ENCODE measurements at places on chromosomes 7 and 10.

GRCh38 chr10:17248964-17249363 lies 20.9 kb downstream of the VIM start:
- no peak for DNase-seq

- DNase-seq: no peak
These were observed 59.9 kb downstream of the MAP3K8 start for GRCh38 chr10:30493609-30494530.

DNA sequence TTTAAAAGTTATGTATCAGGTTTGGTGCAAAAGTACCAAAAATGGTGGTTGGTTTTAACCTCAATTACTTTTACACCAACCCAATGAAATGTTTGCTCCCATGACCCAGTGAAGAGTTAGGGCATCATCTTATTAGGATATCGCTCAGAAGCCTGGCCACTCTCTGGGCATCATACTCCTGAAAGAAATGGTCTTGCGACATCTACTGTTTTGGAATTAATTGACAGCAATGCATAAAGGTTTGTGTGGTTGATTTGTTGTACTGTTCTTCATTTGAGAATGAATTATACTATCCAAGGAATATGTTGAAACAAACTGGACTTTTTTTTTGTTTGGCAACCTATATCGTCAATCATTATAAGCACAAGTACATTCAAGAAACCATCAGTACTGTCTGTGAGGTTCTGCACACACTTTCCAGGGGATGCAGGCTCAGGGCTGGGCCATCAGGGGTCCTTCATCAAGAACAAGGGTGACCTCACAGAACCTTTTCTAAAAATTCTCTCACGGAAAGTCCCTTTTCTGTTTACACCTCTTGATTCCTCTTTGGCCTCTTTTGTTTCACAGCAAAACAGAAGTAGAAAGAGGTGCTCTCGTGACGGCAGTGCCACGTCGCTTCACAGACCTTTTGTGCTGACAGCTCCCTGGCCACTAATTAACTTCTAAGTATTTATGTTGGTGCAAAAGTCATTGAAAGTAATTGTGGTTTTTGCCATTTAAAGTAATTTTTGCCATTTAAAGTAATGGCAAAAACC lies 117.2 kb upstream of the KLF6 start:
- no peak for DNase-seq

GRCh38 chr7:1576521-1577253 lies 6.9 kb upstream of the PSMG3 start:
- DNase-seq: no peak

DNA sequence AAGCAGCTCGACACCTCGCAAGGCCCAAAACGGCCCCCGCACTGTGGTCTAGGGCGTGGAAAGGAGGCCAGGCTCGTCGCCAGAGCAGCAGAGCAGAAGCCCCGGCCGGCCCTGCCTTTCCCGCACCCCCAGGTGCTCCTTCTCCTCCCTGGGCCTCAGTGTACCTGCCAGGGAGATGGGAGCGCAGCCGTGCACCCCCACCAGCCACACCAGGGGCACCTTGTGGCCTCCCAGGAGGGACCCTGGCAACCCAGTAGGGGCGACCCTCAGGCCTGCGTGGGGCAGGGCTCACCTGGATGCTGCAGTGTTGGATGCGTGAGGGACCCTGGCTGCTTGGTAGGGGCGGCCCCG lies 9.5 kb downstream of the PDGFA start:
- no peak for DNase-seq

- DNase-seq: no peak
These were observed 122.3 kb downstream of the SPDYE5 start for GRCh38 chr7:75614401-75614800.

- no peak for DNase-seq
These were observed 16.7 kb downstream of the FAM107B start for GRCh38 chr10:14757986-14758385.

GRCh38 chr10:24723788-24724380 lies at the start of gene ARHGAP21:
Gene ARHGAP21, minus strand, starts transcription at chr10:24723887. Its CDS starts 1,988 bp downstream, at chr10:24721899.
- no peak for DNase-seq

GRCh38 chr10:131896403-131896802 lies 4.4 kb upstream of the PPP2R2D start:
- no peak for DNase-seq

- no peak for DNase-seq
These were observed 43.4 kb downstream of the ZNF117 start for GRCh38 chr7:64947252-64948000.

GRCh38 chr7:151518105-151518946 lies 1.4 kb downstream of the RHEB start:
- no peak for DNase-seq

DNA sequence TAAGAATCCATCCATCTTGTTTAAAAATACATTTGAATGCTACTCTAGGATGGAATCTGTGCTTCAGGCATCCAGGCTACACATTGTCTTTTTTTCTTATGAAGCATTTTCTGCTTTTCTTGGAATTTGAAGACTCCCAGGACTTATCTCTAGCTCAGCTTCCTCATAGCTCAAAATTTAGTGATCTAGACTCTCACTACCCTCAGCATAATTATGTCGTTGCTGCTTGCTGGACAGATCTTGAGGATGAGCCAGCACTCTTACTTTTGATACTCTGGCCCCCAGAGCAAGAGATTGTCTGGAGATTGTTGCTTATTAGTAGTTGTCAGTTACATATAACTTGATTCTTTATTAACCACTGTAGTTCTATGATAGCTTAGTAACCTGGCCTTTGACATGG lies 83.3 kb upstream of the FGL2 start:
- no peak for DNase-seq

GRCh38 chr10:70558295-70558694 lies 44.2 kb downstream of the PRF1 start:
- no peak for DNase-seq

GRCh38 chr7:106463851-106464611 lies 179.2 kb upstream of the NAMPT start:
- DNase-seq: no peak

DNA sequence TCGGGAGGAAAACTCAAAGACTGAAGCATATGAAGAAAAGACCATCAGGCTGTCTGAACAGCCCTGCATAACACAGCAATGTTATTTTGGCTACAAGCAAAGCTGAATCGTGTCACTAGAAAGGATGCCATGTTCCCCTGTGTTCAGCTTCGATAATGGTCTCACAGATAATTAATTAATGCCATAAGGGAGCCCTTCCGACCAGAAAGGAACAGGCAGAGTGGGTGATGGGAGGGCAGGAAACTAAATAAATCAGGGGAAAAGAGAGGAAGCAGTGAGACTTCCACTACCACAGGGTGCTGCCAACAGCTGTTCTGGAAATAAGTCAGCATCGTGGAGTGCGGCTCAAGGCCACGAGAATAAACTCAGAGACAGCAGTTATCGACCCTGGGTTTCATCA lies 3.2 kb downstream of the PTPRN2 start:
- no peak for DNase-seq

GRCh38 chr7:75573477-75574019 lies 81.4 kb downstream of the SPDYE5 start:
- DNase-seq: no peak

- no peak for DNase-seq
These were observed 94.1 kb upstream of the KLF6 start for GRCh38 chr10:3879073-3879472.

DNA sequence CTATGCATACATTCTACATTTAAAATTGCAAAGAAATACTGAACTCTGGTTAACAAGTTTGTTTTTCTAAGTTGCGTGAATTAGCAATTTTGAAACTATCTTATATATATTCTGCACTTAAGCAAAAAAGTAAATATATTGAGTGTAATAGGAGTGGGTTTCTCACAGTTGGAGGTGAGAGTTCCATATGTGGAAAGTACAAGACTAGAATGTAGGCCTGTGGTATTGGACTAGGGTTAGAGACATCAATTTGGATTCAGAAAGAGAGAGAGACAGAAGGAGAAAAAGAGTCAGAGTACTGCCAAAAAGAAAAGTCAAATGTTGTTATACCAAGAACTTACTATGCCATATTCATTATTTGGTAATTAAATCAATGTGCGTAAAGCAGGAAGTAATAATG lies 47.3 kb upstream of the ITGB8 start:
- DNase-seq: no peak

- DNase-seq: no peak
These were observed 32.8 kb upstream of the CDK14 start for GRCh38 chr7:90563286-90563685.

GRCh38 chr10:62763155-62763554 lies 41.4 kb upstream of the ADO start:
- no peak for DNase-seq

DNA sequence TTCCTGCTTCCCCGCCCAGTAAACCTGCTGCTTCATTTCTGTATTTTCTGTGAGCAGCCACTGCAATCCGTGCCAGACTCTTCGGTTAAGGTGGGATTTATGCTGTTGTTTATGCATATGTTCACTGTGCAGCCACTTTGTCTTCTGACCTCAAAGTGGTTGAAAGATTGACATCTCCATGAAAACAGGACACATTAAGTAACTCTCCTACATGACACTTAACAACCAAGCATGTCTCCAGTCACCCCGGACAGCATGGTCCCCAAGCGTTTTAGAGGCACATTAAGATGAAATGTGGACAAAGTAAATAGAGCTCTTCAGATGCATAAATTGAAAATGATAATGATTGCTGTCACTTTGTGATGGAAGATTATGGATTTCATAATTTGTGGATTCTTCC lies 421.3 kb downstream of the GFRA1 start:
- DNase-seq: no peak

- DNase-seq: no peak
These were observed 1.1 kb downstream of the P4HA1 start for GRCh38 chr10:73095481-73096021.

DNA sequence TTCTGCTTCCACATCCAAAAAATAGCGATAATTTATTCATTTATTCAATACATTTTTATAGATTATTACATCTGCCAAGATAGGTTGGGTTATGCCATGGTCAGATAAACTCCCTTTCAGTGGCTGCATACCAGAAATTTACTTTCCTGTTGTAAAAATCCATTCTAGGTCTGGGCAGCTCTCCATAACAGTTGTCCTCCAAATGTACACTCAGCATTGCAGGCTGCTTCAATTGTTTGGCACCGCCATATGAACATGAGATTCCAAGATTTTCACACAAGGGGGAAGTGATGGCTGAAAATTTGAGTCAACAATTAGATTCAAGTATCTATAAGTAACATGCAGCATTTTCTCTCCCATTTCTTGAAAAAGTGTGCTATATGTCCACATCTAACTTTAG lies 568.7 kb downstream of the ETV1 start:
- no peak for DNase-seq

DNA sequence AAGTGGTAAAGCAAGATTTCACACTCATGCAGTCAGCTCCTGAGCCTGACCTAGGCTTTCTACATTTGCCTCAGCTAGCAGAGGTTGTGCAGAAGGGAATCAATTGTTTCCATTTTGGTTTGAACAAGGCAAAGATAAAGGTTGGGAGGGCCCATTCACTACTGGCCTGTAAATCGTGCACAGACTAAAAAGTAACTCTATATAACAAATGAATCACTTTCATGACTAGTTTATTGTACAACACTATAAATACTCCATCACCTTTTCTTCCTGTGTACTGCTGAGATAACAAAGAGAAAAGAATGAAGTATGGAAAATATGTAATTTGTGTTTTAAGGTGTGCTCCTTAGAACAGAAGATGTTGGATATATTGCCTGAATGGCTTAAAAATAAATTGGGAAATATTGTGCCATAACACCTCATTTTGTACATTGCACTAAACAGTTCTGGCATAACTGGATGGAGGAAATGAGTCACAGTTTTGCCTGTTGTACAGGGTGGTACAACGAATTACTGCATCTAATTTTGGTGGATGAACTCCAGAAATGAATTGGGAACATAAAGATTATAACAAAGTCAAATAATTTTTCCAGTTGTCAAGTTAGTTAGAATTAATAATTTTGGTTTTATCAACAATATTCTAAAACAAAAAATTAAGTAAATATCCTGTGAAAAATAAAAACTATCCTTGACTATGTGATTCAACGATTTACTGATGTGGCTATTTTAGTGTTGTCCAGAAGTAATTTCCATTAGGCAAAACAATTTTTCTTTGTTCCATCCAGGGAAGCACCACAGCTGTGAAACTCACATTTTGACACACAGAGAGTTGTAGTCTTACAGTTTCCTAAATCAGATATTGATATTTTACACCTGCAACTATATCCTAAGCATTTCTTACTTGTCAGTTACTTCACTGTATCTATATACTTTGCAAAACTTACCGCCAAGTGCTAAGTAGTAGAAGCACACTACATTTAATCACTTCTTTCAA lies 18.0 kb downstream of the SEMA3C start:
- DNase-seq: no peak

- no peak for DNase-seq
These were observed 1.9 kb downstream of the INA start for GRCh38 chr10:103278862-103279298.

- no peak for DNase-seq
These were observed 82.9 kb downstream of the SORCS1 start for GRCh38 chr10:107081644-107082043.

- no peak for DNase-seq
These were observed 35.4 kb downstream of the KLF6 start for GRCh38 chr10:3749600-3749999.

- DNase-seq: no peak
These were observed 224.0 kb upstream of the ZNF32 start for GRCh38 chr10:43872644-43873043.

GRCh38 chr10:85149766-85150165 lies 821.4 kb downstream of the CCSER2 start:
- no peak for DNase-seq

- DNase-seq: no peak
These were observed 27.9 kb upstream of the ABLIM1 start for GRCh38 chr10:114686013-114686412.

GRCh38 chr10:84172467-84173356 lies 889 bp upstream of the GPR15LG start:
- DNase-seq: no peak

- DNase-seq: no peak
These were observed 78.9 kb downstream of the GPR37 start for GRCh38 chr7:124686543-124687171.

- no peak for DNase-seq
These were observed 21.5 kb downstream of the HSPA12A start for GRCh38 chr10:116720668-116721546.

GRCh38 chr7:139329119-139329518 lies 12.0 kb upstream of the FMC1 start:
- no peak for DNase-seq

DNA sequence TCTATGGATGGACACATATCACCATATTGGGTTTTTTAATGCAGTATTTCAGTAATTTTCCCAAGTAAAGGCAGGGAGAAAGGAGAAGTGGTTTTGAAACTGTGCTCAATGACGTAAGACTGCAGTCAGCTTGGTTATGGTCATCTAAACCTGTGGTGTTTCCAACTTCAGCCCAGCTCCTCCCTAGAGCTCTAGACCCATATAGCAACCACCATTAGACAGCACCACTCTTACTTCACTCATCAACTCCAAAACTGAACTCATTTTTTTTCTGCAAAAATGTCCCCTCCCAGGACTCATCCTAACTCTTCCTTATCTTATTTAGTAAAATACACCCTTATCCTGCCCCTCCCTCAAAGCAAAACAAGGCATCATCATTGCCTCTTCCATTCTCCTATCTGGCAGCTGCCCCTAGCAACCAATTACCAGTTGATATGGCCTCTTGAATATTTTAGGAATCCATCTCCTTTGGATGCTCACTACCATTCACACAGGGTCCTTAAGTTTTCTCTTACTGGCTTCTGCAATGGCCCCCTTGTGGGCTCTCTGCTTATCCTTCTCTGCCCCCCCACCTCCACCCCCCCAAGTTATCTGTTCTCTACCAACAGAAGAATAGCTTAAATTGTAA lies 1.5 kb upstream of the RALA start:
- DNase-seq: no peak

- DNase-seq: no peak
These were observed 337.7 kb downstream of the GATA3 start for GRCh38 chr10:8392216-8392615.

Data from NCI-H2081 treated with DMSO at 0.1 percent for 48 hours (cell line).